ENCODE measurements at places on chromosomes 5 and 9.

- DNase-seq, result no peak
Measured at GRCh38 chr5:177435847-177436536, 9.5 kb downstream of the GRK6 start.

DNA sequence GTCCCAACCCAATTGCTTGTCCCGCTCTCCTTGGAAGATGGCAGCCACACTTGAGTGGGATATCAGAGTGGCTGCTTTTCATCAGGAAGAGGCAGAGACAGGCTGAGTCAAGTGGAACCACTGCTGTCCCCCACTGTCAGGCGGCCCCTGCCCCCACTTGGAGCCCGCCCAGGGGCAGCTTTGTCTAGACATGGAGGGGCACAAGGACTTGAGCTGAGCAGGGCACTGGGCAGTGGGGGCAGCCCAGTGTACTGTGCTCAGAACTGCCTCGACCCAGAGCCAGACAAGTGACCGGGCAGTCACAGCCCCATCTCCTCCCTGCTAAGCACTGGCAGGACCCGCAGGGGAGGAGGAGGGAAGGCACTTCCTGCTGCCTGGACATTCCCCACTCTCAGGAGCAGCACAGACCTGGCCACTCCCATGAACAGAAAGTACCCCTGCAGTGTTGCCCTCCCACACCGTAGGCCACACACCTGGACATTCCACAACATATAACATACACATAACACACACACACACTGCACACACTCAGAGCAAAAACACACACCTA lies 91.0 kb downstream of the MRPL36 start:
- DNase-seq, result no peak

- DNase-seq, result no peak
Measured at GRCh38 chr5:42108468-42108867, 183.4 kb downstream of the FBXO4 start.

GRCh38 chr5:168030912-168031311 lies 260.5 kb upstream of the WWC1 start:
- no peak for DNase-seq

GRCh38 chr9:100322954-100323536 lies 29.7 kb downstream of the TEX10 start:
- peak; percentile 76 for DNase-seq

DNA sequence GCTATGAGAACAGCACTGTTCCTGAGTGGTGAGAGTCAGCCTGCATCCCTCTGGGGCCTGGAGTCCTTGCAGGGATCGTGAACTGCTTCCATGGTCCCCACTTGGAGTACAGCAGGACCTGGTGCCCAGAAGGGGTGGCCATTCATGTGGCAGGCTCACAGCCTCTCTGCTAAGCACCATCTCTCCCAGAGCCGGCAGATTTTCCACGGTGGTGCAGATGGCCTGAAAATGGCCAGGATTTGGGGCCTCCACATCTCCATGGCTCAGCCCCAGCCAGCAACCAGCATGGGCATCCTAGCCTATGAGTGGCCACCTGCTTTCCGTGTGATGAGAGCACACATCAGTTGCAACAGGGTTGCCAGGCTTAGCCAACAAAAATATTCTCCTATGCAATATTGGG lies 33.9 kb upstream of the SEMA4D start:
- no peak for DNase-seq

DNA sequence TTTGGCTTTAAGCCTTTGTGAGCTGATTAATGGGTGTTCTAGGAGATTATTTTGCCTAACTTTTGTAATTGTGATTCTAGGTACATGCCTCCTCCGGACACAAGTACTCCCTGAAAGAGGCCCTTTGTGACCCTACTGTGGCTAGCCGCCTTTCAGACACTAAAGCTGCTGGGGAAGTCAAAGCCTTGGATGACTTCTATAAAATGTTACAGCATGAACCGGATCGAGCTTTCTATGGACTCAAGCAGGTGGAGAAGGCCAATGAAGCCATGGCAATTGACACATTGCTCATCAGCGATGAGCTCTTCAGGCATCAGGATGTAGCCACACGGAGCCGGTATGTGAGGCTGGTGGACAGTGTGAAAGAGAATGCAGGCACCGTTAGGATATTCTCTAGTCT lies 13.6 kb downstream of the ITGA1 start:
- no peak for DNase-seq

- DNase-seq, result no peak
Measured at GRCh38 chr9:78463750-78464149, 166.8 kb downstream of the PSAT1 start.

- DNase-seq, result no peak
Measured at GRCh38 chr9:123316053-123316718, 39.8 kb upstream of the CRB2 start.

- no peak for DNase-seq
Measured at GRCh38 chr5:54361691-54362411, 51.5 kb upstream of the ARL15 start.

GRCh38 chr9:68705531-68706362 lies 707 bp downstream of the PIP5K1B start:
- no peak for DNase-seq

DNA sequence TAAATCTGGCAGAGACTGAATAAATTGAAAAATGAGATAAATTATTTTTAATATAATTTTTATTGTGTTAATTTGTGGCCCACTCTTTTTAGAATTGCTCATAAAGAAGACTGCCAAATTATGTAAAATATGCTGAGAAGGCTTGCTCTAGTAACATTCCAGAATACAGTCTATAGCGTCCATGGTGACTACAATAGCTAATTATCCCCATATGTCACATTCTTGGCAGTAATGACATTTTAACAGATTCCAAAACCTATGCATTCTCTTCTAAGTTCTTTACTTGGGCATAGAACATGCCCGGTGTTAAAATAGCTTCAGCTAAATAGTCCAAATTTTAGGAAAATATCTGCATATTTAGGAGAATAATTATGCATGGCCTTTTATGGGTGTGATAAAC lies 697.0 kb upstream of the SEMA6A start:
- no peak for DNase-seq

Data from hematopoietic multipotent progenitor cell treated with erythropoietin and hydrocortisone succinate and interleukin-3 and kit ligand, for 8 days (in vitro differentiated cells).